ENCODE measurements at places on chromosomes 11 and 22.
A peak's percentile ranks its signal among the peaks of the same experiment; 100 is the strongest.

DNA sequence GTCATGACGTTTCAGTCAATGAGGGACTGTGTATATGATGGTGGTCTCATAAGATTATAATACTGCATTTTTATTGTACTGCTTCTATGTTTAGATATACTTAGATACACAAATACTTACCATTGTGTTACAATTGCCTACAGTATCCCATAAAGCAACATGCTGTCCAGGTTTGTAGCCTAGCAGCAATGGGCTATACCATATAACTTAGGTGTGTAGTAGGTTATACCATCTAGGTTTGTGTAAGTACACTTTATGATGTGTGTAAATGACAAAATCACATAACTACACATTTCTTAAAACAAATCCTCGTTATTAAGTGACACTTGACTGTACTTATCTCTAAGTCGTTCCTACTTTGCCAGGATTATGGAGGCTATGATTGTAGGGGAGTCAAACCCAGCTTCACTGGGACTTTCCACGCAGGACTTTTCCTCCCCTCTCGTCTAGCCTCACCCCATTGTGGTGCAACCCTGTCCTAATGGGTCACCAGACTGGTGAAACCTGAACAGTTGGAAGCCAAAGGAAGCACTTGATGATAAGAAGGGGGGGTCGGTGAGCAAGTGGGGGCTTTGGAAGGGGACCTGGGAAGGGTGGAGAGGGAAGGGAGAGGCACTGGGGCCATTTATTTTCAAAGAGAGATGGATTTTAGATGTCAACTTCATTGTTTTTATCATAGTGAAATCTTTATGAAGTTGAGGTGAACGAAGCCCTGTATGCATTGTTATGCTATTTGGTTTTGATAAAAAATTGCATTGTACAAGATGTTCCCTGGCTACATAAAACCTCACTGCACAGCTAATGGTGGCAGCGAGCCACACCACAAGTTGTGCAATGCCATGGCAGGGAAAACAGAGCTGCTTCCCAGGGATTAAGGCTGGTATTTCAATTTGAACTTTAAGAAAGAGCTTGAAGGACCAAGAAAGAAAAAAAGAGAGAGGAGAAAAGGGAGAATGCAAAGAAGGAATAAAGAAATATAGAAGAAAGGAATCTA, 129.1 kb downstream of the EHF start:
- no peak for DNase-seq

DNA sequence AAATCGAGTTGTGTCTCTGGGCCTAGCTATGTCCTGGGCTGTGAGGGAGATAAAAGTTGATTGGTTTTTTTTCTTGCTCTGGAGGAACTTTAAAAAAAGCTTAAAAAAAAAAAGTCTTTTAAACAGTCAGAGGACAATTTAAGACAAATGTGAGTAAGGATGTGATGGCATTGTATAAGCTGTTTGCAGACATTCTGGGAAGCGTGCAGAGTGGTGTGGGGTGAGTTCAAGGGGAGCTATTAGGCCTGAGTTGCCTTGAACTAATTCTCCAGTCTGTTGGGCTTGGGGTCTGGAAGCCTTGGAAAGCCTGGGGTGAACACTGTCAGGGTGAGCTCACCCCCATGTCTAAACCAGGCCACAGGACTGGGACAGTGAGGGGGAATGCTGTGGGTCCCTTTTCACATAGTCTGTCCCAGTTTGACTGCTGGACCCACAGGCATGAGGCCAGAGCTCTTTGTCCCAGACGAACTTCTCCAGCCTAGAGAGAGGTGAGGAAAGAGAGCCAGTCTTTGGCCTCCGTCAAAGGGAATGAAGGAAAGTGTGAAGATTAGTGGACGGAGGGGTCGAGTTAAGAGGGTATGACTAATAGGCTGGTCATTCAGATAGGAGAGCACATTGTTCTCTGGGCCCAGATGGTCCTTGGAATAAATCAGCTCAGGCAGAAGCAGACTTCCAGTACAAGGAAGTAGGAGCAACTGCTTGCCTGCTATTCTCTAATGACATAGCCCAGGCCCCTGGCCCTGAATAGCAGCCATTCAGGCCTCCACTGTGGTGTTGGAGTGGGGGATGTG, 76.4 kb upstream of the NNMT start:
- peak; percentile 2 for DNase-seq

- DNase-seq, result no peak
Measured at GRCh38 chr11:116955949-116956348, 118.5 kb upstream of the APOA1 start.

- DNase-seq, result no peak
Measured at GRCh38 chr11:10023212-10023611, 270.8 kb downstream of the SBF2 start.

GRCh38 chr22:49942565-49943404, 17.8 kb upstream of the PIM3 start:
- DNase-seq, result no peak

GRCh38 chr11:13143486-13144297, 133.9 kb upstream of the BMAL1 start:
- no peak for DNase-seq

- no peak for DNase-seq
Measured at GRCh38 chr11:66362481-66363147, 8.9 kb downstream of the SLC29A2 start.

GRCh38 chr11:39932966-39933365, 1526.5 kb downstream of the LRRC4C start:
- DNase-seq, result no peak

DNA sequence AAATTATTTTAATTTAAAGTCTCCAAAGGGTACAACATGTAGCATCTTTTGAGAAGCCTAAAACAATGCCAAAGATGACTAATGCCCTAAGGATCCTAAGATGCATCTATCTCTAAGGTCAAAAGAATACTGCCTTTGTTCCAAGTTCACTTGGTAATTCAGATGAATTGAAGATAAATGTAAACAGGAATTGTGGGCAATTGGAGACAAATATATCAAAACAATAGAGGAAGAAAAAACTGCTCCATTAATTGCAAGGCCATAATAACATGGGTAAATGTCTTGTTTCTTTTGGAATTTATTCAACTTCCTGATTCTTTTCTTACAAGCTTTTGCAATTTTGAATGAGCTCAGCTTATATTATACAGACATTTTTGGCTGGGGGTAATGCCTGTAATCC, 338.6 kb downstream of the TTC28 start:
- DNase-seq, result no peak

GRCh38 chr11:27541790-27542189, 35.2 kb upstream of the LIN7C start:
- no peak for DNase-seq

DNA sequence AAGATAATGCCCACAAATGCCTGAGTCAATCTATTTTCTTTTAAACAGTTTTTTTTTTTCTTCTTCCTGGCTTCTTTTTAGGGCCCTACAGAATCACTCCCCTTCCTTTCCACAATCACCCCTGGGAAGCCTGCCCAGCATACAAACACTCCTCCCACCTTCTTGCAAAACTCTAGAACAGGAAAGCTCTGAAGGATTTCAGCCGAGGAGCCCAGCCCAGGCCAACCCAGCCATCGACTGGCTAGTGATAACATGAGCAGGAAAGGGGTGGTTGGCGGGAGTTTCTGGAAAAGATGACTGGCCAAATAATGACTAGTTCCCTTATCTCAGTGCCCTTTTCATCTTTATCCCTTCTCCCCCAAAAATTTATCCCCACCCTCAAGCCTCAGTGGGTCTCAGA, 68.2 kb downstream of the USP35 start:
- DNase-seq, result no peak

DNA sequence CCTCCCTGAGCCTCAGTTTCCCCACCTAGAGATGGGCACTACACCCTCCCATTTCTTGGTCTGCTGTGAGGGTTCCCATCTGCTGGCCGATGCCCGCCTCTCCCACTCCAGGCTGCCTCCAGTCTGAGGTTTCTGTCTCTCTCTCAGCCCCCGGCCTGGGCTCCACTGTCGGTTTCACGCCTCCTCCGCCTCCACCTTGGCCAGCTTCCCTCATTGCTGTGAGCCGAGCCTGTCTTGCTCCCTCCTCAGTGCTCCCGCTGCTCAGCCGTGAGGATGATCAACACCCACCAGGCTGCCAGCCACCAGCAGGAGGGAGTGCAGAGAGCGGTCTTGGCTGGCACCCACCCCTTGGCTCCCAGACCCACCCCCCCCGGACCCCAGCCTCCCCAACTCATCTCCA, 61.0 kb downstream of the CYTH4 start:
- no peak for DNase-seq

GRCh38 chr22:35288116-35288515, 11.6 kb upstream of the TOM1 start:
- no peak for DNase-seq

DNA sequence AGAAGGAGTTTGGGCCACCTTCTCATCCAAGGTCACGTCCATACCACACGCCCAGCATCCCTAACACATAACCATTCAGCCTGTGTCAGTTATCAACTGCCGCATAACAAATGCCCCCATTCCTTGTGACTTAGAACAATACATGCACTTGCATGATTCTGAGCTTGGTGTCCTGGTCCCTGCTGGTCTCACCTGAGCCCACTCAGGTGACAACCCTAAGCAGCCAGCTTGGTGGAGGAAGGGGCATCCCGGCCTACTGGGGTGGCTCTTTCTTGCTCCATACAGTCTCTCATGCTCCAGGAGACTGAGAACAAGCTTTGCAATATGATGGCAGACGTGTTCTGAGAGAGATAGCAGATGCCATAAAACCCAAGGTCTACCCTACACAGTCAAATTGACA, 1276.9 kb downstream of the TBC1D22A start:
- DNase-seq, result no peak

- DNase-seq, result no peak
Measured at GRCh38 chr11:113448316-113448677, 26.9 kb downstream of the DRD2 start.

GRCh38 chr11:721247-721740, 15.3 kb downstream of the EPS8L2 start:
- no peak for DNase-seq

DNA sequence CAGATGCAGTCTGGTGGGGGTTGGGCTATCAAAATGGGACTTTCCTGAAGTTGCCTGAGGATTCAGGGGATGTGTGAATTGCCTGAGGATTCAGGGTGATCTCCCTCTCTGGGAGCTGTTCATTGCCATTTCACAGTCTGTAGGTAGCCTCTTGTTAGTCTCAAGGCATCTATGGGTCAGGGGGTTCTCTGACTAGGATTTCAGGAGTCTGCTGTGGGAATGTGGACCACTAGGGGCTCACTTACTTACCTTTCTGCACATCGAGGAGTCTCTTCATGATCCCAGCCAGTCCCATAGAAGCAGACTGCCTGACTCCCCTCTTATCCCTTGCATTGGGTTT, 54.0 kb downstream of the KCNQ1OT1 start:
- no peak for DNase-seq

DNA sequence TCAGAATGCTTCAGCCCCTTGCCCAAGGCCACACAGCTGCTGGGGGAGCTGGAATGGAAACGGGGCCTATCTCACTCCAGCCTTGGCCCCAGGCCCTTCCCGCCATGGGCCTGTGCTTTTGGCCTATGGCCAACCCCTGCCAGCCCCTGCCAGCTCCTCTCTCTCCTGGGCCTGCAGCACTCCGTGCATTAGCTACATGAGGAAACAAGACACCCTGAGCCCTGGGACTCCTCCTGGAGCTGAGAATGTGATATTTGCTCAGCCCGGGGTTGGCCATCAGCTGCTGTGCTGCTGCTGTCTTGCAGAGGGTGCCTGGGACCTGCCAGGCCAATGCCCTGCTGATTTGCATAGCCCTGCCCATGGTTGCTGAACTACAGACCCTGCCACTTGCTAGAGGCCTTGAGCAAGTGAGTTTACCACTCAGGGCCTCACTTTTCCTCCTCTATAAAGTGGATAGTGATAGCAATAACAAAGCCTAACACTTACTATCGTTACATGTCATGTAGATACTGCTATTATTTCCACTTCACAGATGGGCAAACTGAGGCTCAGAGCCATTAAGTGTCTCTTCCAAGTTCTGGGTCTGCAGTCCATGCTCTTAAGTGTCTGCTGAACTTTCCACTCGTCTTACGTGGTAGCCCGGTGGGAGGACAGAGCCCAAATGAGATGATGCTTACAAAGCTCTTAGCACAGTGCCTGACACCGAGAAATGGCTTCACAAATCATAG, 99.6 kb downstream of the KIAA1671 start:
- DNase-seq, result no peak

GRCh38 chr22:31313366-31314147, 21.3 kb upstream of the PIK3IP1 start:
- peak; percentile 42 for DNase-seq

DNA sequence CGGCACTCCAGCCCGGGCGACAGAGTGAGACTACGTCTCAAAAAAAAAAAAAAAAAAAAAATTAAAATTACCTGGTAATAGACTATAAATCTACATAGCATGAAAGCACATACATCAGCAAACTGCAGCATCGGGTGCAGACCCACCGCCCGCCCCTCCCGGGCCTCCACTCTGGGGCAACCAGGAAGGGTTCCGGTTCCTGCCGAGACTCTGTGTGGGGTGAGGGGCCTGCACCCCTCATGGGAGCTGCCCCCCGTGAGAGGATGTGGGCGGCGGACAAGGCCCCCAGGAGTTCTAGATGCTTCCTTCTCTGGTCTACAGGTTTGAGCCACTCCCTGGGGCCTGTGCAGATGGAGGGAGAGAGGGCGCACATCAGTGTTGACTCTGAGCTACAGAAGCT, 9.1 kb downstream of the DRD4 start:
- DNase-seq, result no peak

- no peak for DNase-seq
Measured at GRCh38 chr22:23684561-23685031, 6.2 kb upstream of the RGL4 start.

DNA sequence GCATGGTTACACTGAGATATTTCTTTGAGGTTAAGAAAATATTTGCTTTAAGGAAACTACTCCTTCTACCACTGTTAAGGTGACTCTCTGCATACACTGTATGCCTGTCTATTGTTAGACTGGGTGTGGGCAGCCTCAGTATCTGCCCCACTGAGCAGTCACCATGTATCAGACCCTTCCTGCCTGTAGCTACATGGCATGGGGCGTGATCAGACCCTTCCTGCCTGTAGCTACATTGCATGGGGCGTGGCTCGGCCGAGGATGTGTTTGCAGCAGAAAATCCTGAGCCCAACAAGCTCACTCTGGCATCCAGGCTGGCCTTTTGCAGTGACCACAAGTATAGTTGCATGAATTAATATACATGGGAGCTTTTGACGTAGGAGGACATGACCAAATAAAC, 669.4 kb downstream of the OPCML start:
- DNase-seq, result no peak

DNA sequence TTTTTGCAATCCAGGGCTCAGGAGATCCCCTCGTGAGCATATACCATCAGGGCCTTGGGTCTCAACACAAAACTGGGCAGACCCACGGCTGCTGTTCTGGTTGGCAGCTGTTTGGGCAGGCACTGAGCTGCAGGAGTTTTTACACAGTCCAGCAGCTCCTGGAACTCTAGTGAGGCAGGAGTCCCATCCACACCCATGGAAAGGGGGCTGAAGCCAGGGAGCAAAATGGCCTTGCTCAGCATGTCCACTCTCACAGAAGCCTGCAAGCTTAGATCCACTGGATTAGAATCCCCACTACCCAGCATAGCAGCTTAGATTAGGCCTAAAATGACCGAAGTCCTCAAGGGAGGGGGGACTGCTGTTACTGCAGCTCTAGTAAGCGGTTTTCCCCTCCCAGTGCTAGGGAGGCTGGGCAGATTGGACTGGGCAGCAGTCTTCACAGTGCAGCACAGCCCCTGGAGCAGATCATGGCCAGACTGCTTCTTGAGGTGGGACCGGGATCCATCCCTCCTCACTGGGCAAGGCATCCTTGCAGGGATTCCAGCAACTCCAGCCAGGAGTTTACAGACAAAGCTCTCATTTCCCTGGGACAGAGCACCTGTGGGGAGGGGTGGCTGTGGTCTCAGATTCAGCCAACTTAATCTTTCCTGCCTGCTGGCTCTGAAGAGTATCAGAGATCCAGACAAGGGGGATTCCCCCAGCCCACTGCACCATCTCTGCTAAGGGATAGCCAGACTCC, 36.4 kb upstream of the CARD16 start:
- no peak for DNase-seq

All from ACHN (cell line).